Right lung (tissue), 10 donors: ENCODE measurements at places on chromosomes 3 and 15. TPM values are rescaled to one million over a fixed set of nuclear protein-coding genes. Genes with fewer than 3 reads are reported as not detected.
A peak's percentile ranks its signal among the peaks of the same experiment; 100 is the strongest.

DNA sequence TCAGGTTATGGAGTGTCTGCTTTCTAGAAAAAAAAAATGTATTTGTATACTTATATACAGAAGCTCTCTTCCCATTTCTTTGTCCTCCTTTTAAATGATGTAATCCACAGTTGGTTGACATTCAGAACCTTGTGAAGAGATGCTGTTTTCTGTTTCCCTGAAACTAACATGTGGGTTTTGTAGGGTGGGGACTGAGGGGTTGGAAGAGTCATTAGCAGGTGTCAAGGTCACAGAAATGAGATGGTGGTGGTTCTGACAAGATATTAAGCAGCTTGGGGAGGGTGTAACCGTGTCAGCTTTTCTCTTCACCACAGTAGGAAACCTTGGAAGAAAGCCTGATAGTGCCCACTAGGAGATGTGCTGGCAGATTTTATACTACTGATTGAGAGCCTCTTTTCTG lies 2.4 kb downstream of the RASA2 start:
- DNase-seq = no peak

- peak; percentile 32 for DNase-seq
Measured at GRCh38 chr3:30308131-30308530, 298.3 kb upstream of the TGFBR2 start.

- no peak for DNase-seq
Measured at GRCh38 chr3:94349310-94349878, 286.5 kb downstream of the NSUN3 start.

GRCh38 chr3:43053291-43053690 lies 52.6 kb downstream of the POMGNT2 start:
- no peak for DNase-seq

DNA sequence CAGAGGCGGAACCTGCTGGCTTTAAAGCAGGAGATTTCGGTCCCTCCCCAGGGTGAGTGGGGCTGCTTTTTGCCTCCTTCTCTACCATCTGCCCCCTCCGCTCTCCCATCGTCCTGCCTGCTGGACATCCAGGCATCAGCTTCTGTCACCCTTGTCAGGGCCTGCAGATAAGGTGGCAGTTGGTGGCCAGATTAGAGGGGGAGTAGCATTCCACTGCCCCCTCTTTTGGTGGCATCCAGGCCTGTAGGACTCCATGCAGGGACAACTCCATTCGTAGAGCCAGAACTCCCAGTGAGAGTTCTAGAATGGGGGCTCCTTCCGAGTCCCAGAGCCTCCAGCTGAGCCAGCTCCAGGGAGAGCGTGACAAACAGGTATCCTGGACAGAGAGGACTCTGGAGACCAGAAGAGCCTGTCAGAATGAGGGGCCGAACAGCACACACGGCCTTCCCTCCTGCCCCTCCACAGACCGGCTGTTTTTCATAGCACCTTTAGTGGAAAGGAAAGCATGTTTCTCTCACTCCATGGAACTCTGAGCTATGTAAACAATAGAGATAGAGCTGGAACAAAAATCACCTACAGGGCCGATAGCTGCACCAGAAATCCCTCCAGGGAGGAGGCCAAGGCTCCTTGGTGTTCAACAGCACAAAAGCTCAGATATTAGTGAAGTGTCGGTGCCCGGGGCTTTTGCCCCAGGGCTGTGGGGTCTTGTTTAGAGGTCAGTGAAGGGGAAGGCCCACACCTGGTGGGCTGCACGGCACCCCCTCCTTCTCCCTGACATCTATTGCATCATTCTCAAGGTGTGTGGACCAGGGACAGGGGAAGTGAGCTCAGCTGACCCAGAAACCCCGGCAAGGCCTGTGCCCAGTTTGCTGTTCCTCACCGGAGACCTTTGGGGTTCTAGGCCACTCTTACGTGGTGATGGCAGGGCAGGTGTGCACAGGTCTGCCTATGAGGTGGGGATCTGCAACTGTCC lies 34.2 kb downstream of the MAGEF1 start:
- DNase-seq = no peak

GRCh38 chr3:56923526-56924224 lies 121.9 kb upstream of the ARHGEF3 start:
- peak; percentile 64 for DNase-seq

DNA sequence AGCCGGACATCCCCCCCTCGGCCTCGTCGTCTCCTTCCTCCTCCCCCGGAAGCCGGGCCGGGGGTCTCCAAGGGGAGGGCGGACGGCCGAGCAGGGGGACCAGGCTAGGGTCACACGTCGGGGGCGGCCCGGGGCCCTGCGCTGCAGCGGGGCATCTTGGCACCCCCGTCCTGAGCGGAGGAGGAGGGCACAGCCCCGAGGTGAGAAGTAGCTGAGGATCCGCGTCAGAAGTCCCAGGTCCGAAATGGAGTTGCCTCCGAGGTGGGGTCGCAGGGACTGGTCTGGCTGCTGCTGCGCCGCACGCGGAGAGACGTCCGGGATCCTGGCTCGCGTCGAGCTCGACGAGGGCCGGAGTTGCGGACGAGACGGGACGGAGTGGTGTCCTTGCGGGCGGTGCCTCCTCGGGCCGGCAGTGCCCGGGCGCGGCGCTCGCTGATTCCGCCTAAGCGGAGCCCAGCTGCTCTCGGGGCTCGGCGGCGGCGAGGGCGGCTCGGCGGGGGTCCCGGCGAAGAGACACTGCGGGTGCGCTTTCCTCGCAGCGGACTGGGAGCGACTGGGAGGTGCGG lies at the start of gene ADCY5:
Gene ADCY5 (minus strand): TSS at position 555 of the 566 bp plus-strand sequence. CDS start 545 bp downstream, at position 10.
- DNase-seq = no peak

DNA sequence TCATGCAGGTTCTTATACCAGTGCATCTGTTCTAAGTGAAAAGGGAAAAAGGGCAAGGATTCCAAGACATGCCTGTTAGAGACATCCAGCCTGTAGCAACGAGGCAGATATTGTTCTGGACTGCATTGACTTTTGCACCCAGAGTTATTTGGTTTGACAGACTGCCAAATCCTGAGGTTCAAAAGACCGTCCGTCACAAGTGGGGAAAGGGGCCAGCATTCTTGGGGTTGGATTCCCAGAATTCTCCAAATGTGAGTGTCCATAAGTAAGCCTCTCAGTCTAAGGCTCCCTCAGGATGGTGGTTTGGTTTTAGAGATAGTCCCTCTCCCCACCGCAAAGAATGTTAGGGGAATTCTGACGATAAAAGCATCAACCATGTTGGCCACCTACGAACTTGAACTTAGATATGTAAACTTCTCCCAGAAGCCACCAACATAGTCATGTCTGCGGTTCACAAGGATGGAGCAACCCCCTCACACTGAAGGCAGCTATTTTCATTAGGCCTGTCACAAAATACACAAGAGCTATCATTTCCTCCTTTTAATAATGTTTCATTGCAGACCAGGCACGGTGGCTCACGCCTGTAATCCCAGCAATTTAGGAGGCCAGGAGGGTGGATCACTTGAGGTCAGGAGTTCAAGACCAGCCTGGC lies 13.6 kb upstream of the LACTB start:
- peak; percentile 63 for DNase-seq

GRCh38 chr3:21894459-21895340 lies 143.7 kb upstream of the ZNF385D start:
- no peak for DNase-seq

SERP1 gene
- 156 TPM for polyA plus RNA-seq

HIGD2B gene
- not detected for polyA plus RNA-seq

DNA sequence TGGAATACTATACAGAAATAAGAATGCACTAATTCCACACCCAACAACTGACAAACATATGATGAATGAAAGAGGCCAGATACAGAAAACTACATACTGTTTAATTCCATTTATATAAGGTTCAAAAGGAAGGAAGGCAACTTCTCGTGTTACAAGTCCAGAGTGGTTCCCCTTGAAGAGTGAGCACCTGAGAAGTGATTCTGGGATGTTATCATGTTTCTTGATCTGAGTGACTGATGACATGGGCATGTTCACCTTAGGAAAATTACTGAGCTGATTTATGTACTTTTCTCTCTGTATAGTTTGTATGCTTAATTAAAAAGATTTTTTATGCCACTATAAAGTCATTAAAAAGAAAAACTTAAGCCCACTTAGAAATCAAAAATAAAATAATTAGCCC lies 13.6 kb downstream of the CCDC12 start:
- DNase-seq = no peak

DNA sequence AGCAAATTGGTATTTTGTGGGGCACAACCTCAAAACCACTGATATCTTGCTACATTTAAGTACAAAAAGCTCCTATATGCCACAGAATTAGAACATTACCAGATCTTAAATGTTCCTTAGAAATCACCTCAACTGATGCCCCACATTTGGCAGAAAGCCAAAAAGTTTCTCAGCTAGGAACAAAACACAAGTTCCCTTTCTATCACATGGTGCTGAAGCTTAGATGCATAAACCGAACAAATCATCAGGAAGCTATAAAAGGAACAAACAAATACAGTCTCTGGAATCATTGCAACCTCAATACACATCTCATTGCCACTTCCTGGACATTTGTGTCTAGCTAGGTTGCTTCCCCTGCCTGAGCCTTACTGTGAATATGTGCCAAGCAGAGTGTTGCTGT lies 492.6 kb downstream of the LPP start:
- no peak for DNase-seq

DNA sequence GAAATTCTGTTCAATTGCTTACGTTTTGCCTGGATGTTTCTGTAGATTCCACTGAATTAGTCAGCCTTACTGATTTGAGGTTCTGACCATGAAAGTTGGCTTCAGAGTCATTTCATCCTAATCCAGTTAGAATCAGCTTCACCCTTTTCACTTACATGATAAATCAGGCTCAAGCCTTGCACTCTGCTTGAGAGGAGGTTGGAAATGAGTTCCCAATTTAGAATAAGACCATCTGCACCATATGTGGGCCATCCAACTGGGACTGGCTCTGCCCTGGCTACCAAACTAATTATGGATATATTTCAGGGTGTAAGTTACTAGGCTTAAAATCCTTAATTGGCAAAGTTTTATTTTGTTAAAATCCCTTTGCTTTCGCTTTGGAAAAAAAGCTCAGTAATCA lies 255.7 kb downstream of the CHL1 start:
- DNase-seq = no peak

- no peak for DNase-seq
Measured at GRCh38 chr3:134793562-134793961, 1.5 kb upstream of the EPHB1 start.

DNA sequence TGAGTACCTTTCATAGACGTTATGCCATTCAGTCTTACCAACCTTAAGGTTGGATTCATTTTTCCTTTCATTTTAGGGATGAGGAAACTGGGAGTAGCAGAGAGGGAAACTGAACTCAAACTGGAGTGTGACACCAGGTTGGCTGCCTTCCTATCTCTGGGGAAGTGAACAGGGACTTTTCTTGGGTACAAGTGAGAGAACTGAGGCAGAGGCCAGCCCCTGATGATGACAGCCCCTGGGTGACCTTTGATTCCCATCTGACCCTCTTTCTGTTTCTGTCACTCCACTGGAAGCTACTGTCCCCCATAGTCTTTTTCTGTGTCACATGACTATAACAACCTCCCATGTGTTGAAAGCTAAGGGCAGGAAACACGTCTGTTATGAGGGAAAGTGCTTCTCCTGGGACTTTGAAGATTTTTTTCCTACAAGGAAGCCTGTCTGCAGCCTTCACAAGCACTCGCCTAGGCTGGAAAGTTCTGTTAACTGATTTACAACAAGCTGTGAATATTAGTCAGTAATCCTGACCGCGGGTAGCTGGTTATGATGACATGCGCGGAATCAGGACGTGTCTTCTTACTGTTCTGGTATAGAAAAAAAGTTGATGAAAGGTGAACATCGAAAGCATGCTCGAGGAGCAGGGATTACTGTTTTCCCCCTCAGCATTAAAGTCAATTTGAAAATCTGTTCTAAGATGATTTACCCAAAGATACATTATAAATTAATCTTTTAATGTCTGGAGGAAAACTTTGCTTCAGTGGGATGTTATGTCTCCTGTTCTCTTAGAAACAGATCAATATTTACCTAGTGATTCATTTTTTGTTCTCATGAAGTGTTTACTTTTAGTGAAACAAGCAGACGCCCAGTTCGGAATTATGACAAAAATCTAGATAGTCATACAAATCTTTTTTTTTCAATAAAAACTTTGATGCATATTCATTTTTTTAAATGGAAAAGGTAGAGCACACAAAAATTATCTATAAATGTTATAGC lies 31.5 kb downstream of the ABHD2 start:
- DNase-seq = no peak

PRR20G gene
- polyA plus RNA-seq = not detected

CD80 gene
- polyA plus RNA-seq = 3.6 TPM

- DNase-seq = no peak
Measured at GRCh38 chr3:12121466-12121865, 37.2 kb downstream of the TIMP4 start.

DNA sequence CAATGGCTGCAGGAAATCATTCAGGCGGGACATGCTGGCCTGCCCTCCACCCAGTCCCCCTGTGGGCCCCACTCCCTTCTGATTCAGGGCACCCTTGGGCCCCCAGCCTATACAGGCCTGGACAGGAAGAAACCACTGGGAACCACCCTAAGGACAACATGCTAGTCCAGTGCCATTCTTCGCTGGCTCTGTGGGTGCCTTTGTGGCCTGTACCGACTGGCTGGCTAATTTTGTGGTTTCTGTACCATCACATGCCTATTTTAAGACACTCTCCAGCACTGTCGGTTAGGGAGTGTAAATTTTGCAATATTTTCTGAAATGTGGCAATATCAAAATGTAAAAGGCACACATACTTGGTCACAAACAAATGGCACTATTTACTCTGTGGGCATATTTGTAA lies 61.4 kb upstream of the POLG start:
- no peak for DNase-seq

DNA sequence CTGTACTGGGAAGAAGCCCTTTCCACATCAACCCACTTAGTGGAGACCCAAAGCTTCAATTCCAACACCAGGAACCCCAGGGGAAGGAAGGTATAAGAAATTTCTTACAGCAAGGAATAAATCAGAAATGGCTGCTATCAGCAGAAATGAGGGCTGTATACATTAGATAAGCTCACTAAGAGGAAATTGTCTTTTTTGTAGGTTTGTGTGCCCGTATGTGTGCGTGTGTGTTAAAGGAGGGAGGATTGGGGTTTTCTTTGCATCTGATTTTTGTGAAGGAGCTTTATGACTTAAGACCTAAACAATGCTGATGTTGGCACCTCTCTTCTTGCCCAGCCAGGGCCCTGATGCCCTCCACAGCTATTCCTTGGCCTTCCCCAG lies 18.6 kb downstream of the ARRDC4 start:
- DNase-seq = no peak

- no peak for DNase-seq
Measured at GRCh38 chr15:89179966-89180875, 41.2 kb downstream of the RLBP1 start.

STAC gene
- polyA plus RNA-seq = 2.0 TPM

GRCh38 chr15:78023865-78024518 lies 53.5 kb downstream of the TBC1D2B start:
- peak; percentile 85 for DNase-seq

FAM227B gene
- 15.6 TPM for polyA plus RNA-seq

C3orf85 gene
- polyA plus RNA-seq = not detected

DNA sequence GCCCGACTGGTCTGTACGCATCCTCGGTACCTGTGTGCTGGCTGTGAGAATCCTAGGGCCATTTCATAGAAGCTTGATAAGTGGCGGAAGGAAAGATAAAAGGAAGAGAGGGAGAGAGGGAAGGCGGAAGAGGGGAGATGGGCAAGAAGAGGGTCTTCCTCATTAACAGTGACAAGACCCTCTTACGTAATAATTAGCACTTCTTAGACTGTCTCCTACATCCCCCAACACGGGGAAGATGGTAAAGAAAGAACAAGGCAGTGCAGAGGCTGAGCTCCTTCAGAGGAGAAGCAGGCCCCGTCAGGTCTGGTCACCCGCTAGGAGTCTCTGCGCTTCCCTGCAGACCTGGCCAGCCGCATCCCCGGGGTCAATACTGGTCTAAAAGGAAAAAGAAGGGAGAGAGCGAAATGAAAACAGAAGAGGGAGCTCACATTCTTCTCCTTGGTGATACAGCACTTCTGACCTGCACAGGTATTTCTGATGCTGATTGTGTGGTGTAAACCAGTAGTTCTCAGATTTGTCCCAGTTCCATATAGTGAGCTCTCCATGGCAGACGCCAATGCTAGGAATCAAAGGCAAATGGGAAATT lies 19.0 kb upstream of the FAM240A start:
- DNase-seq = no peak
